ENCODE measurements at places on chromosomes 4 and X.
A peak's percentile ranks its signal among the peaks of the same experiment; 100 is the strongest.

GRCh38 chr4:124329134-124329533 is 383.4 kb downstream of the ANKRD50 start:
- H3K4me3 ChIP-seq: no peak overlapping the region
- H3K36me3 ChIP-seq: no peaks in the 10 kb centered on the region

DNA sequence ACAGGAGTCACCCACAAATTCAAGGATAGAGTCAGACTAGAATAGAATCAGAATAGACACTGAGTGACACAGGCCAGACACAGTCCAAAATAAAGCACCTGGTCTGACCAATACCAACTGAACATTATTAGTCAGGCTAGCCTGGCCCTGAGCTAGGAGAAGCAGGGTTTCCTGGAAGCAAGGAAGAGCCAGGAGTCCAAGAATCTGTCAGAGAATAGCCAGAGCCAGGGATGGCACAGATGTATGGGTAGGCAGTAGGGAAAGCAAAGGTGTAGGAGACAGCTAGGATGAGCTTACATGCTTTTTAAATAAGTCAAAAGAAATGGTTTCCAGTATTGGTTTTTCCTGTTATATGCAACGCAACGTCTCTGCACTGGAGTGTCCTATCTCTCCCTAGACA is 3.7 kb downstream of the BTC start:
- no peak overlapping the region for H3K27ac ChIP-seq
- peaks cover 37% of the 10 kb centered on the region for H3K27me3 ChIP-seq

- no peak overlapping the region for H3K4me3 ChIP-seq
- no peaks in the 10 kb centered on the region for H3K27me3 ChIP-seq
- DNase-seq: peak; percentile 1
- H3K4me1 ChIP-seq: peaks cover 4% of the 10 kb centered on the region
Measured at GRCh38 chrX:114272096-114272686, 311.7 kb upstream of the HTR2C start.

GRCh38 chrX:130623518-130623917 is 221.7 kb downstream of the RBMX2 start:
- no peak overlapping the region for H3K27ac ChIP-seq
- H3K4me3 ChIP-seq: no peak overlapping the region
- no peak for DNase-seq
- H3K27me3 ChIP-seq: no peaks in the 10 kb centered on the region
- H3K4me1 ChIP-seq: no peaks in the 10 kb centered on the region

GRCh38 chr4:38534344-38535045 is 129.5 kb upstream of the KLF3 start:
- H3K27ac ChIP-seq: no peak overlapping the region
- no peaks in the 10 kb centered on the region for H3K36me3 ChIP-seq
- H3K27me3 ChIP-seq: no peaks in the 10 kb centered on the region

- no peak overlapping the region for H3K27ac ChIP-seq
- no peak for DNase-seq
- no peaks in the 10 kb centered on the region for H3K36me3 ChIP-seq
Measured at GRCh38 chr4:166144607-166145006, 271.6 kb downstream of the TLL1 start.

DNA sequence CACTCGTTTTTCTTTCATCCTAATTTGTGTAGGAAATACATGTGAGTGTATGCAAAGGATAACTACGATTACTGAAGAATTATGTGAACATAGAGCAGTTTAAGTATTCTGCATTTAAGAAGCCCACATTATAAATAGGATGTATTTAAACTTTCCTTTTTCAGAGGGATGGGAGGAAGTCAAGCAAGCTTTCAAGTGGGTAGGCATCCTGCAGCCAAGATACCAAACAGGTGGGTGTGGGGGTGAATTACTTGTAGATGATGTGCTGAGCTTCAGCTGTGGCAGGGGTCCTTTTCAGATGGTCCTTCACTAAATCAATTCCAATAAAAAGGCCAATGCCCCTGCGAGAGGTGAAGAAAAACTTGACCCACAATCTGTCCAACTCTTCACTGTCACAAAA is 16.3 kb downstream of the ETNPPL start:
- DNase-seq: no peak
- no peaks in the 10 kb centered on the region for H3K36me3 ChIP-seq
- no peak overlapping the region for H3K27ac ChIP-seq
- H3K4me3 ChIP-seq: no peak overlapping the region

GRCh38 chr4:186189656-186190055 is 1.7 kb upstream of the CYP4V2 start:
- DNase-seq: no peak
- no peaks in the 10 kb centered on the region for H3K27me3 ChIP-seq
- H3K4me3 ChIP-seq: no peak overlapping the region
- peaks cover 10% of the 10 kb centered on the region for H3K4me1 ChIP-seq

DNA sequence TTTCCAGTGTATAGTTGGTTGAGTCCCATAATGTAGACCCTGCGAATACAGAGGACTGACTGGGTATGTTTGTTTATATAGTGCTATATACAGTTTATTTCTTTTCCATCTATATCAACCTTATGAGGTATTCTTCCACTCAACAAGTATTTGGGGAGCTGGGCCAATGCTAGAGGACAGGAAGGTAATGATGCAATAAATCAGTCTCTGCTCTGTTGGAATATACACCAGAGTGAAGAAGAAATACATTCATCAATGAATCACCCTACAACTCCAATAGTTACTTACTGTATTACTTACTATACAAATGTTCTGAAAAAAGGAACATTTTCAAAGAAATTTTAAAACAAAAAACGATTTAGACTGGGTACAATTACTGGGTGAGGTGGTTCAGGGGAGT is 2.1 kb upstream of the ARSJ start:
- H3K4me3 ChIP-seq: no peak overlapping the region
- H3K4me1 ChIP-seq: no peaks in the 10 kb centered on the region
- H3K27ac ChIP-seq: no peak overlapping the region

DNA sequence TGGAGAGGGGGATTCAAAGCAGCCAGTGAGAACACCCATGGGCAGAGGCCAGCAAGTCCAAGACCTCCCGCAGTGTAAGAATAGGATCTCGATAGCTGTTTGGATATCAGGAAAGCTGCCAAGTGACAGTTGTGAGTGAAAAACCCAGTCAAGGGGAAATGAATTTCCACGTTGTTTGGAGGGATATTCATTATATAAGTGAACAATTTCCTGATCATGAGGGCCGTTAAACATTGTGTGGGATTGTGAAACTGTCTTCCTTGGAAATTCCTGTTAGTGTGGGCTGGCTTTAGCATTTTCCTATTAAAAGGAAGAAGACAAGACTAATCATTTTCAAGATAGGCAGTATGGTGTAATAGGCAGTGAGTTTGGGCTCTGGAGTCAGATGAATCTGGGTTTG is 15.0 kb downstream of the CLDN2 start:
- peak; percentile 66 for DNase-seq
- peaks cover 39% of the 10 kb centered on the region for H3K4me1 ChIP-seq
- H3K36me3 ChIP-seq: peaks cover 3% of the 10 kb centered on the region

GRCh38 chrX:54819201-54819600 is 11.7 kb downstream of the MAGED2 start:
- no peaks in the 10 kb centered on the region for H3K27me3 ChIP-seq
- DNase-seq: no peak
- H3K27ac ChIP-seq: no peak overlapping the region
- H3K36me3 ChIP-seq: peaks cover 1% of the 10 kb centered on the region

DNA sequence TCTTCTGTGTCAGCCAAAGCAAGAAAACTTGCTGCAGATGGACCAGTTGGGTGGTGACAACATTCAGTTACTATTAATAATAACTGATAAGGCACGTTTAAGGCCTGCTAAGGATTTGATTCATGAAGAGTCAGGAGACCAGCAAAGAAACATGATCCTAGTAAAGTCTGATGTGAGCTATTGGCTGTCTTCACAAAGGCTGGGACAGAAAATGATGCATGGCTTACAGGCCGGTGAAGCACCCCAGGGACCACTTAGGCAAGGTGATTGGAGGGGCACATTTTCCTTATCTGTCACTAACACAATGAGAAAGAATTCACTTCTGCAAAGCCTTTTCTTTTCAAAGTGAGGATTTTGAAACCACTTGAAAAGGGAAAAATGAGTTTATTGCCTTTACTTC is 65.4 kb upstream of the TRPC3 start:
- H3K4me1 ChIP-seq: peaks cover 43% of the 10 kb centered on the region
- H3K27ac ChIP-seq: peak overlapping the region; percentile 83
- no peaks in the 10 kb centered on the region for H3K27me3 ChIP-seq
- no peak overlapping the region for H3K4me3 ChIP-seq

DNA sequence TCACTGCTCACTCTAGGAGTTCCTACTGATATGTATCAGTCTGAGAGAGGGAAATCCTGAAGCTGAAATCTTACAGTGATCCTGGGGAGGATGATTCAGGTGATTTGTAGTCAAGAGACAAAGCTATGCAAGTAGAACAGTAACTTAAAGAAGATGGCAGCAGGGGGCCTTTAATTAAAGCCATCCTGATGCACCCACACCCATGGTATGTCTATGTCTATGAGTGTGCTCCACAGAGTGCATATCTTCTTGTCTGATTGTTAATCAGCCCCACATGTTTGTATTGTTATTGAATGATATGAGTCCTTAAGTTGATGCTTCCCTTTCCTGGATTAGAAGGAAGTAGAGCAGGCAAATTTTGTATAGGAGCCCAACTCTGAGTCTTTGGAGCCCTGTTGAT is 78.8 kb downstream of the NHS start:
- H3K36me3 ChIP-seq: no peaks in the 10 kb centered on the region
- DNase-seq: no peak
- H3K27ac ChIP-seq: no peak overlapping the region
- no peaks in the 10 kb centered on the region for H3K27me3 ChIP-seq
- H3K4me3 ChIP-seq: no peak overlapping the region

DNA sequence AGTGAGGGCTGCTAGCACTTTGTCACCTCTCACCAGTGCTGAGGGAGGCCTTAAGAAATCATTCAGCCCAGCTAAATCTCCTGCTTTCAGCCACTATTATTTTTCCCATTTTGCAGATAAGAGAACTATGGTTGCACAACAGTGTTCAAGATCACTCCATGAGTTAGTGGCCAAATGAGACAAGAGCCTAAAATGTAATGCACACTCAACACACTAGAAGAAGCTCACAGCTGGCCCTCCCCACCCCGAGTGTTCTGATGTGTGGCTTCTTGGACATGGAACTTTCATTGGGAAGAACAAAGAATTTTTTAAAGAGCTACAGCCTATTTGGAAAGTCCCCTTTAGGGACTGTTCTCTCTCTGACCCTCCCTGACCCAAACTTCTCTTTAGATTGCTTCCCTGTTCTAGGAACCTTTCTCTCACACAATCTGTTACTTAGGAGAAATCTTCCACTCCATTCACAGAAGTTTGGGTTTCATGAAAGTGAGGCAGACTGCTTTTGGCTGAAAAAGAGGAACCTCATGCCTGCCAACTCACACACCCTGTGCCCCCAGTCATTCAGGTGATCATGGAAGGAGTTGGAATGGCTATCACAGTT is 44.0 kb upstream of the CT47C1 start:
- peak; percentile 41 for DNase-seq
- no peak overlapping the region for H3K4me3 ChIP-seq
- no peaks in the 10 kb centered on the region for H3K4me1 ChIP-seq
- H3K27ac ChIP-seq: no peak overlapping the region

- no peaks in the 10 kb centered on the region for H3K27me3 ChIP-seq
- DNase-seq: no peak
- no peaks in the 10 kb centered on the region for H3K36me3 ChIP-seq
- H3K27ac ChIP-seq: no peak overlapping the region
Measured at GRCh38 chrX:40531056-40531826, 49.5 kb upstream of the ATP6AP2 start.

GRCh38 chr4:33772582-33772981 is 2471.7 kb downstream of the ARAP2 start:
- no peak for DNase-seq
- no peak overlapping the region for H3K27ac ChIP-seq
- no peaks in the 10 kb centered on the region for H3K4me1 ChIP-seq
- H3K27me3 ChIP-seq: no peaks in the 10 kb centered on the region
- H3K4me3 ChIP-seq: no peak overlapping the region

- H3K4me1 ChIP-seq: no peaks in the 10 kb centered on the region
- no peak overlapping the region for H3K4me3 ChIP-seq
- H3K27ac ChIP-seq: no peak overlapping the region
- H3K36me3 ChIP-seq: no peaks in the 10 kb centered on the region
- H3K27me3 ChIP-seq: no peaks in the 10 kb centered on the region
Measured at GRCh38 chr4:53477038-53477565, 99.7 kb downstream of the FIP1L1 start.

DNA sequence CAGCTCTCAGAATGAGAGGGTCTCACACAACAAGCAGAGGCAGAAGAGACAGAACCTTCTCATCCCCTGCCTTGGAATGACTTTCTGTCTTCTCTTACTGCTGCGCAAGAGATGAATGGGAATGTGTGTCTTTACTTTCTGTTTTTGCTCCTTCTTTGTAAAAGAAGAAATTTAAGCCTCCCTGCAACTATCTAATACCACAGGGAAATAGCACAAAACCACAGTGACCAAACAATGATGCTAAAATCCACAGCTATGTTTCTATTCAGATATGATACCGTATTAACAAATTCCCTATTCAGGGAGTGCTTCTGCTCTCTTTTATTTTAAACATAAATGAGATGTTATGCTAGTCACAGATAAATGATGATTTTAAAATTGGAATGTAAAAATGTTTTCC is 173.8 kb upstream of the RAI2 start:
- H3K27me3 ChIP-seq: no peaks in the 10 kb centered on the region
- no peak for DNase-seq
- H3K27ac ChIP-seq: no peak overlapping the region

DNA sequence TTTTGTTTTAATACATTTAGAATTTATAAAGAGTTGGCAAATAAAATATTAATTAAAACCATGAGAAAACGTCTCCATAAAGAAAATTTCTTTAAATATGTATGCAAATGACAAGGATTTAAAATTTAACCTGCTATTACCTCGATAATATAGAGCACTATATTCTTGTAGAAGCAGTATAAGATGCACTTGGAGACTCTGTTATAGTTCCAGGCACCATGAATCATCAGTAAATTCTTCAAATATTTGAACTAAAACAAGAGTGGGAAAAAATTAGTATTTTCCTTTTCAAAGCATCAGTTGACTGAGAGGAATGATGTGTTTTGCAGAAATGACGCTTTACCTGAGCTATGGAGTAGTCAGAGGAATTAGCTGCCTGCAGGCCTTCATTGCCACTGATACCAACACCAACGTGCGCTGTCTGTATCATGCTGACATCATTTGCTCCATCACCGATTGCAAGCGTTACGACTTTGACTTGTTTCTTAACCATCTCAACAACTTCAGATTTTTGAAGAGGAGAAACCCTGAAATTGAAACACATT is 67.3 kb downstream of the SHISA3 start:
- no peak overlapping the region for H3K27ac ChIP-seq
- no peaks in the 10 kb centered on the region for H3K27me3 ChIP-seq
- H3K4me3 ChIP-seq: no peak overlapping the region
- DNase-seq: no peak
- H3K36me3 ChIP-seq: no peaks in the 10 kb centered on the region

DNA sequence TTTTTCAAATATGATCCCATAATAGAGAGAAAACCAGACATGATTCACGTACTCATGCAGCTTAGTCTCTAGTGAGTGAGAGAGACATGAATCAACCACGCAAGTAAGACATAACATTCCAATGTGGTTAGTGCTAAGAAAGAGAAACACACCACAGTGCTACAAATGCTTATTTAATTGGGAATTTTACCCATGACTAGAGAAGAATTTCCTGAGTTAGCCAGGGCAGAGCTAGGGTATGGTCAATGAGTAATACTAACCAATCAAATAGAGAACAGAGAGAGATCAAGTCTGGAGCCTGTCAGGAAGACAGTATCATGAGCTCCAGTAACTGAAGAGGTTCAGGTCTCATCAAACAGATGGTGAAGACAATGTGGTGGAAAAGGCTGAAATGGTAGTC is 495.2 kb downstream of the PDGFC start:
- H3K27me3 ChIP-seq: no peaks in the 10 kb centered on the region
- H3K36me3 ChIP-seq: no peaks in the 10 kb centered on the region
- H3K4me1 ChIP-seq: no peaks in the 10 kb centered on the region
- peak; percentile 87 for DNase-seq
- H3K27ac ChIP-seq: no peak overlapping the region
- H3K4me3 ChIP-seq: no peak overlapping the region

Data from cardiac muscle cell (in vitro differentiated cells and primary cell).